ENCODE measurements at places on chromosomes 7 and 10. TPM values are rescaled to one million over a fixed set of nuclear protein-coding genes. Genes with fewer than 3 reads are reported as not detected.

Gene HOXA10
- not detected for total RNA-seq

Gene SHH
- not detected for total RNA-seq

- DNase-seq, result peak; percentile 13
These were observed 42.7 kb downstream of the CAMK2B start for GRCh38 chr7:44282601-44283171.

Gene CUL2
- total RNA-seq, result 35.7 TPM

DNA sequence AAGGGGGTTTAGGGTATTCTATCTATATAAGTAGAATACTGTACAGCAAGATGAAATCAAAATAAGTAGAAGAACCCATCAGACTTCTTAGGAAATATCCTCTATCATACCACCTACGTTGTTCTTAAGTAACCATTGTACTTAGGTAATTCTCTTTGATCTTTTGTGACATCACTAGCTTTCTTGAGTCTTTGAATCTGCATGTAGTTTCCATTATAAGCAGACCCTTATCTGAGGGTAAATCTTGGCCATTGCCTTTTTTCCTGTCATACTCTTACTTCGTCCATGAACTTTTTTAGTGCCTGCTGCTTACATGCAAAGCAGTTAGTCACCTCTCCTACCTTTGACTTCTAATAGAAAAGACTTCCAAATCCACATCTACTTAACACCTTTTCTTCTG, 49.0 kb downstream of the WAC start:
- no peak for DNase-seq

- DNase-seq, result no peak
These were observed 369.2 kb upstream of the MGMT start for GRCh38 chr10:129097776-129098330.

GRCh38 chr7:18016547-18017444, 10.8 kb downstream of the PRPS1L1 start:
- DNase-seq, result no peak

Gene ZNF503
- total RNA-seq, result 6.8 TPM

GRCh38 chr7:142024547-142024946, 28.9 kb downstream of the MGAM start:
- DNase-seq, result no peak

GRCh38 chr7:47693216-47693615, 111.3 kb upstream of the TNS3 start:
- DNase-seq, result no peak

Gene TAS2R16
- total RNA-seq, result not detected

Gene GBX1
- total RNA-seq, result 2.7 TPM

DNA sequence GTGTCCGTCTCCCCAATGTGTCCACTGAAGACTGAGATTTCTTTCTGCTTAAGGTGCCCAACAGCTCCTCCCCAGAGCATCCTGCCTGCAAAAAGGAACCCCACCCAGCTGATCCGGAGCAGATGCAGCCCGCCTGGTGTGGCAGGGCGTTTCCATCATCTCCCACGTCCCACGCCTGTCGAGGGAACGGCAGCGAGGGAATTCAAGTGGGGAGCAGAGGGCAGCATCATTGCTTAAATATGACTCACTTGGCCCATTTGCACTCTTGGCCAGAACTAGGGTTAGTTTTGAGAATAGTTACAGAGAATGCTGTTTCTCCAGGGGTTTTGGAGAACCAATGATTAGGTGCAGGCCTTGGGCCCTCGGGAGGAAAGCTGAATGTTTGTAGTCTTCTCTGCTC, 20.8 kb downstream of the VWA2 start:
- DNase-seq, result peak; percentile 79

DNA sequence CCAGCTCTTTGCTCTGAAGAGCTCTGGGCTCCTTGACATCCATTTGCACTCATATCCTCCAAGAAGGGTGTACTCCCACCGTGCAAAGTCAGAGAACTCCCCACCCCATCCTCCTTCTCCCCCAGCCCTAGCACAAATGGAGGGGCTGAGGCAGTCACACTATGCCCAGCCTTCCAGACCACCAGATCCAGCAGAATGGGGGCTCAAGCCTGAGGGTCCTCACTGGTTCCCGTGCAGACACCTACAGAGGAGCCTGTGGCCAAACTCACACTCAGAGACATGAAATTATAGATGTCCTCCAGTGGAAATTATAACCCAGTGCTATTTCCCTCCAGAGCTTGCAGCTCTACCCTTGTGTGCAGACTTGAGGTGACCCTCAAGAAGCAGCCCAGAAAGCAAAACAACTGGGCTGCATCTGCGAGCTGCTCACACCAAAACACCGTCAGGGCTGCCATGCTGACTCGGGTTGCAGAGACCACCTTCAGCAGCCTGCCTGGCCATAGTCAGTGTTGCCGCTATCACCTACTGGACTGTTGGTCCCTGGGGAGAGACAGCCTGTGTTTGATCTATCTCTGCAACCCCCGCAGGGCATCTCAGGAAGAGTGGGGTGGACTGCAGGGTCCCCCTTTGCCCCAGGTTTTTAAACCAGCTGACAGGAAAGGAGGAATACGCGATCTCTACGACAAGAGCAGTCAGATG, 7.4 kb downstream of the ZNF488 start:
- DNase-seq, result no peak

Gene C1QL3
- total RNA-seq, result not detected

GRCh38 chr7:6278749-6279310, 6.4 kb upstream of the CYTH3 start:
- no peak for DNase-seq

DNA sequence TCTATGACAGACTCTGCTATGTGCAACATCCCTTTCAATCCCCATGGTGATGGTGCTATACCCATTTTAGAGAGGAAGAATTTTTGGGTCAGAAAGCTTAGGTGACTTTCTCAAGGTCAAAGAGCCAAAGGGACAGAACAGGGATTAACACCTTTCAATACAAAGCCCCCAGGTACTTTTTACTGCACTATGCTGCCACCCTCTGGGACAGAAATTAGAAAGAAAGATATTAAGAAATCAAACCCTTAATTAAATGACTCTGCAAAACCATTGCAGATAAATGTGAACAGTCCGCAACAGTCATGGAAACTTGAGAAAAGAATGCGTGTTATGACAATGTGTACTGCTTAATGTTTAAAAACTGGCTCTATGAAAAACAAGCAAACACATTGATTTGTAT, 673.7 kb downstream of the MAGI2 start:
- DNase-seq, result no peak

GRCh38 chr7:80453699-80454340, 58.0 kb downstream of the GNAT3 start:
- no peak for DNase-seq

DNA sequence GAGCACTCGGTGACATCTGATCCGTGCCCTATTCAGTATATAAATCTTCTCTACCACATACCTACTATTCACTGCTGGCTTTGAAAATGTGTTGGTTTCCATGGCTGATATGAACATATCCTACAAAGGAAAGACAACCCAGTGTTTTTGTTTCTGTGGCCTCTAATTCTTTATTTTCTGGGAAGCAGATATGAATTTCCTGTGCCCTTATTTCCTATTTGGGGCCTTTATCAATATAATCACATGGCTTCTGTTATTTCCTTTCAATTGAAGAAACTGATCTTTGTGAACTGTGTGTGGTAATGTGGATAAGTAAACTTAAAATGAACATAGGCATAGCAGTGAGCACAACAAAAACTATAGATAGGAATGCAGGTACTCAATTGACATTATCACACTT, 10.6 kb downstream of the CCNJ start:
- no peak for DNase-seq

- DNase-seq, result no peak
These were observed 1698.2 kb downstream of the REEP3 start for GRCh38 chr10:65219444-65219843.

- DNase-seq, result no peak
These were observed 26.5 kb upstream of the SMIM30 start for GRCh38 chr7:113144817-113145216.

- no peak for DNase-seq
These were observed 2.9 kb downstream of the IPMK start for GRCh38 chr10:58264780-58265179.

Gene TFEC
- 1.2 TPM for total RNA-seq

DNA sequence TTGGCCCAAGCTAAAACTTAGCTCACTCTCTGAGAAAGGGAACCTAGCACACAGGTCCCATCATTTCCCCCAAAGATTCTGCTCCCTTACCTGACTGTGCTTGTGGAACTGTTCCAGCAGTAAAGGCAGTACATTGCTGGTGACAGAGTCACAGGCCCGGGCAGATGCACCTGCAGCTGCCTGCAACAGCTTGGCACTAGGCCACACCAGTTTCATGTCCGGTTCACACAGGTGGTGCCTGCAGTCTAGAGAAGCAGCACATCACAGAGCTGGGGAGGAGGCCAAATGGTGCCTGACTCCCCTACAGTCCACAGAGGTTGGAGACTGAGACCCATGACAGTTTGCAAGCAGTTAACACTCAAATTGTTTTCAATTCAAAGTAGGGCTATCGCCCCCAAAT, 22.2 kb downstream of the ZDHHC16 start:
- DNase-seq, result no peak

DNA sequence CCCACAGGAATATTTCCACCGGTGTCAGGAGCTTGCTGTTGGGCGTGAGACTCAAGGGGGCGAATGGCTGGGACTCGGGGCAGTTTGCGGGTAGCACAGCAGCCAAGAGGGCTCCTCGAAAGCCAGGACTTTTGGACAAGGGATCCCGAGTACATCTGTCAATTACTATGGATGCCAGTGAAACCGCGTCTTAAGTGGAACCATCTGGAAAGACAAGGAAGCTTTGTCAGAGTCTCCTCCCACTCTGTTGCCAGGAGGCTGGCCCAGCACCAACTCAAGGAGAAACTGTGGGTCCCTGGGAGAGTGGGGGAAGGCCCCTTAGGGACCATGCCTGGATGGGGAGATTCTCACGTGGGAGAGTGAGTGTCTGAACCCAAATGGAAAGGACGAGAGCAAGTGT, 57.1 kb downstream of the C10orf143 start:
- no peak for DNase-seq

DNA sequence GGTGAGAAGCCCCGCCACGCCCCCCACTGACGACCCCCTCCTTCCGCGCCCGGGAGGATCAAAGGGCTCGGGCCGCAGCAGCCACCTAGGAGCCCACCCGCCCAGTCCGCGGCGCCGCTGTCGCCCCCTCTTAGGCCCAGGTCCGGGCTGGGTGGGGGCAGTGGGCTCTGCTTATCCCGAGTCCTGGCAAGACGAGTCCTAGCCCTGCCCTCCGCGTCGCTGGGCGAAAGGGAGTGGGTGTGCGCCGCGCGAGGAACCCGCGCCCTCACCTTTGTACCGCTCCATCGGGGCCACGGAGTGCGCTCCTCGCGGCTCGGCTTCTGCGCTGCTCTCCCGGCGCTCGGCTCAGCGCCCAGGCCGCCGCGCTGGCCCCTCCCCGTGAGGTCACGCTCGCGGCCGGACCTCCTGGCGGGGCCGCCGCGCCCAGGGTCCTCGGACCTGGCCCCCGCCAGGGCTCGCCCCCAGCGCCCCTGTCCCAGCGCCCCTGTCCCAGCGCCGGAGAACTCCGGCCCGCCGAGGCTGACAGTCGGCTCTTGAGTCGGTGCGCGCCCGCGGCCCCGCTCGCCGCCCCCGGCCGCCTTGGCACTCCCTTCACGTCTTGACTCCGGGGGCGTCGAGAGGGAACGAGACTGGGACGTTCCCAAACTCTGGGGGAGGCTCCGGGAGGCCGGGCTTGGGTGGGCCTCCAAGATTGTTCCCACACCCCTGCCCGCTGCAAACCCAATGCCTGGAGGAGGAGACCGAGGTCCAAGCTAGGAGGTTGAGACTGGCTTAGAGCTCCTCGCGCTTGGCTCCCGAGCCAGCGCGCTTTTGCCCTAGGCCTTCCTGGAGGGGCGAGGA, at the start of gene AFAP1L2:
Gene AFAP1L2, minus strand, starts transcription at position 332 of the 840 bp plus-strand sequence. Its CDS starts 47 bp downstream, at position 285.
- DNase-seq, result peak; percentile 62

GRCh38 chr10:22110761-22111160, 107.1 kb downstream of the EBLN1 start:
- no peak for DNase-seq

Measured in Right ventricle myocardium superior (tissue), 1 donor.